ENCODE measurements at places on chromosomes 16 and 17.

- no peak overlapping the region for H3K4me3 ChIP-seq
- H3K36me3 ChIP-seq = no peaks in the 10 kb centered on the region
- DNase-seq = no peak
- H3K27ac ChIP-seq = no peak overlapping the region
- H3K27me3 ChIP-seq = peaks cover 5% of the 10 kb centered on the region
Measured at GRCh38 chr17:34639706-34640425, 60.5 kb downstream of the TMEM132E start.

GRCh38 chr16:72083778-72084404 lies 9.5 kb downstream of the TXNL4B start:
- no peaks in the 10 kb centered on the region for H3K4me1 ChIP-seq
- H3K27me3 ChIP-seq = no peaks in the 10 kb centered on the region
- H3K27ac ChIP-seq = no peak overlapping the region

DNA sequence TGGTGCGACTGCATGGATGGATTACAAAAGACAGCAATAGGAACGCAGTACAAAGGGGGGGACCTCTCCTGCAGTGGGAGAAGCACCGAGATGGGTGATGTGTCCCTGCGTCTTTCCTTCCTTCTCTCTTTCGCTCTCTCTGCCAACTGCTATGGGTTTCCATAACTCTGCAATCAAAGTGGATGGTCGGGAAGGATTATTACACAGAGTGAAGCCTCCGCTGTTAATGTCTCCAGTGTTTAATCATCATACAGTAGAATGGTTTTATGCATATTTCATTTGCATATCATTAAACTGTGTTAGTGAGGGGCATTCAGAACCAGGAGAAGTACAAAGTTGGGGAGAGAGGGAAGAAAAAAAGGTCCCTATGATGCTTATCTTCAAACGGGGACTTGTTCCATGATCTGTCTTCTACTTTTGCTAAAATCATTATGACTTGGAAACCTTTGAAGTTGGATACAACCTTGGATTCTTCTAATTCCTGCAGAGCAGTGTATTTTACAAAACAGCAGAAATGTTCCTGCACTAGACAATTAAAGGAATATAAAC lies 255.9 kb upstream of the PMFBP1 start:
- no peak for DNase-seq
- H3K36me3 ChIP-seq = no peaks in the 10 kb centered on the region

- no peaks in the 10 kb centered on the region for H3K27me3 ChIP-seq
- no peak for DNase-seq
- no peak overlapping the region for H3K4me3 ChIP-seq
- H3K4me1 ChIP-seq = peaks cover 26% of the 10 kb centered on the region
Measured at GRCh38 chr17:42410319-42410685, 12.8 kb downstream of the CAVIN1 start.

DNA sequence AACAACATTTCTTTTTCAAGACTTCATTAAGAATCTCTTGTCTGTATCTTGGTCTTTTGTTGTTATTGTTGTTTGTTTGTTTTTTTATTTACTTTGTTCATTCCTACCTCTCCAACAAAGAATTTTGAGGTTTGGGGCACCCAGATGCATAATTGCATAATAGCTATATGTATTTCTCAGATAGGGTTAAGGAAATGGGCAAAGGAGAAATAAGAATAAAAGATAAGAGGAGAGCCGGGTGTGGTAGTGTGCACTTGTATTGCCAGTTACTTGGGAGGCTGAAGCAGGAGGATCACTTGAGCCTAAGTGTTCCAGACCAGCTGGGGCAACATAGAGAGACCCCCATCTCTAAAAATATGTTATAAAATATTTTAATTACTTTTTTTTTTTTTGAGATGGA lies 30.5 kb downstream of the CDH1 start:
- H3K27me3 ChIP-seq = no peaks in the 10 kb centered on the region
- H3K4me3 ChIP-seq = no peak overlapping the region
- no peaks in the 10 kb centered on the region for H3K4me1 ChIP-seq
- no peak for DNase-seq
- no peaks in the 10 kb centered on the region for H3K36me3 ChIP-seq
- no peak overlapping the region for H3K27ac ChIP-seq

Measured in CD4-positive, alpha-beta T cell (primary cell).